Kidney tubule cell (primary cell): ENCODE measurements at places on chromosomes 2 and 18.
A peak's percentile ranks its signal among the peaks of the same experiment; 100 is the strongest.

DNA sequence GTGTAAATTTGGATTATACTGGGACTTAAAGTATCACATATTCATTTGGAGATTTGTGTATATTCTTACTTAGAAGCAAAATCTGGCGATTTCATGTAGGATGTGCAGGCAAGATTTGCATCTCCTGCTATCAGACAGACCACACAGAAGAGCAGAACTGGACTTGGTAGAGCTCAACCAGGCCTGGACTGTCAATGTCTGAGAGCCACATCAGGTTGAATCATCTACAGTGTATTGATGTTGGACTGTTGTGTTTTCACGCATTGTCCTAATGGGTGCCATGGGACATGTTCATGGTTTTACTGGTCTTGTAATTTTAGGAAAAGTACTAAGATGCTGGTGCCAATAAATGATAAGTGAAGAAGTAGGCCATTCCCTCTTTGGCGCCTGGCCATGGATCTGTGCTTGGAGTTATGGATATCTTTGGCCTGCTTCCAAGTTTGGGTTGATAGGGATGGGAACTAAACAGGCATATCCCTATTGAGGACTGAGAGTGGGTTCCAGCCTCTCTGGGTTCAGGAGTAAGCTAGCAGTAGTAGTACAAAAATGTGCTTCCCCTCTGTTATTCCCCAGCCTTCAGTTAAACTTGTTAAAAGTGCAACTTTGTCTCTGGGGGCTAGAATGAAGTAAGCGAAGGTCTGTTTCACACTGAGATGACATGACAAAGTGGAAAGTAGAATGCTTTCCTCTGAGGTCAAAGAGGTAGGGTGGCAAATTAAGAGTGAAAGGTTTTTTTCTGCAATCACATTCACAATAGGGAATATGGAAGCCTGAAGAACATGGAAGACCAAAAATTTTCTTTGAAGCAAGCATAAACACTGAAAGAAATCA, 49.2 kb upstream of the NEMP2 start:
- DNase-seq = no peak

GRCh38 chr18:31154181-31154580, 8.5 kb downstream of the DSC1 start:
- no peak for DNase-seq

- no peak for DNase-seq
These were observed 6.0 kb downstream of the ZNF516 start for GRCh38 chr18:76489081-76489480.

- peak; percentile 86 for DNase-seq
These were observed 1367.7 kb upstream of the CELF4 start for GRCh38 chr18:38933322-38933721.

DNA sequence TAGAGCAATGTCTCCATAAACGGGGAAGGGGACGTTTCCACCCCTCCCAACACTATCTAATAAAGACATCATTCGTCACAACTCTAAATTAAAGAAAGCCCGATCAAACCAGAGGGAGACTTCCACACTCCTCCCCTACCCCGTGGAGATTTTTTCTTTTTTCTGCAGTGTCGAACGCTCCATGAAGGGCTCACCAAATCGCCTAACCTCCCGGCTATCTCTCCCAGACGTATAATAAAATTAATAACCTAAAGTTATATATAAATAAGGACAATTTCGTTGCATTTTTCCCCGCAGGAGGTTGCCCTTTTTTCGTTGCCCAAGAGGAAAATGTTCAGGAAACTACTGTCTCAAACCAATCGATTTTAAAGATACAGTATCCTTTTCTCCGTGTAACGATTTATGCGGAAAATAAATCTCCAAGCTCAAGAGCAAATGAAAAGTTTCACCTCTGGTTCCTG, 2.4 kb downstream of the EVX2 start:
- DNase-seq = no peak

DNA sequence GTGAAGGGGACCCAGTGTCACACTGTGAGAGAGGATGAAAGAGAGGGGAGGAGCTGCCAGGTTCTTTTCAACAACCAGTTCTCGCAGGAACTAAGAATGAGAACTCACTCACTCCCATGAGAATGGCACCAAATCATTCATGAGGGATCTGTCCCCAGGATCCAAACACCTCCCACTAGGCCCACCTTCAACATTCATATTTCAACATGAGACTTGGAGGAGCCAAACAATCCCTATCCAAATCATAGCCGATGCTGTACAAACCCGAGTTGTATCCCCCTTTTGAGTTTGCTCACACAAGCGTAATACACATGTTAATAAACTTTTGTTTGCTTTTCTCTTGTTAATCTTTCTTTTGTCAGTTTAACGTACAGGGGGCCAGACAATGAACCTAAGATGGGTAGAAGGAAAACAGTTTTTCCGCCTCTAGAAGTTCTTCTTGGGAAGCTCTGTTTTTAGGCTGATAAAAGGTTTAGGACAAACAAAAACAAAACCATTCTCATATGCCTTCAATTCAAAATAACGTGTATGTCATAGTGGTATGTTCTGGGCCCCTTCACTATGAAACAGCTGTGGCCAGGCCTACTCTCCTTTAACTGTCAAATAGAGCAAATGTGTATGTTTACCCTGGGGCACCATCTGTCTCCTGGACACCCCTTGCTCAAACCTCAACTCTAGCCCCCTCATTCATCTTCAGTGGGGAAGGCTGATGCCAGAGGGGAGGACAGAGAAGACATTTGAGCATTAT, 9.1 kb upstream of the TMEM37 start:
- no peak for DNase-seq
